T-helper 2 cell treated with Interferon-gamma antibody and Interleukin-4, amounts not matched to agents 5 μg/mL and 100 μg/mL, for 36 hours (primary cell): ENCODE measurements at places on chromosomes 6 and 20.

DNA sequence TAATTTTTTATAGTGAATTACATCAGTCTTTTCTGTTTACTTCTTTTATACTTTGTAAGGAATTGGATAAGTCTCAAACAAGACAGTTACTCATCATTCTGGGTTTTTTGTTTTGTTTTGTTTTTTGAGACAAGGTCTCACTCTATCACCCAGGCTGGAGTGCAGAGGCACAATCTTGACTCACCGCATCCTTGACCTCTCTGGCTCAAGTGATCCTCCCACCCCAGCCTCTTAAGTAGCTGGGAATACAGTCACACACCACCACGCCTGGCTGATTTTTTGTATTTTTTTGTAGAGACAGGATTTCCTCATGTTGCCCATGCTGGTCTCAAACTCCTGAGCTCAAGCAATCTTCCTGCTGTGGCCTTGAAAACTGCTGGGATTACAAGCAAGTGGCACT, 524.3 kb downstream of the EYS start:
- no peaks in the 10 kb centered on the region for H3K4me1 ChIP-seq
- H3K36me3 ChIP-seq: no peaks in the 10 kb centered on the region
- H3K4me3 ChIP-seq: no peak overlapping the region
- no peak for DNase-seq
- no peak overlapping the region for H3K27ac ChIP-seq
- H3K27me3 ChIP-seq: no peaks in the 10 kb centered on the region

- DNase-seq: no peak
- no peaks in the 10 kb centered on the region for H3K27me3 ChIP-seq
- H3K4me1 ChIP-seq: no peaks in the 10 kb centered on the region
- H3K36me3 ChIP-seq: no peaks in the 10 kb centered on the region
- no peak overlapping the region for H3K27ac ChIP-seq
- H3K4me3 ChIP-seq: no peak overlapping the region
These were observed 540.1 kb downstream of the MAFB start for GRCh38 chr20:40148886-40149285.

GRCh38 chr6:168309183-168309582, 10.4 kb downstream of the DACT2 start:
- DNase-seq: no peak
- H3K27me3 ChIP-seq: peaks cover 4% of the 10 kb centered on the region
- H3K27ac ChIP-seq: no peak overlapping the region
- H3K36me3 ChIP-seq: no peaks in the 10 kb centered on the region

DNA sequence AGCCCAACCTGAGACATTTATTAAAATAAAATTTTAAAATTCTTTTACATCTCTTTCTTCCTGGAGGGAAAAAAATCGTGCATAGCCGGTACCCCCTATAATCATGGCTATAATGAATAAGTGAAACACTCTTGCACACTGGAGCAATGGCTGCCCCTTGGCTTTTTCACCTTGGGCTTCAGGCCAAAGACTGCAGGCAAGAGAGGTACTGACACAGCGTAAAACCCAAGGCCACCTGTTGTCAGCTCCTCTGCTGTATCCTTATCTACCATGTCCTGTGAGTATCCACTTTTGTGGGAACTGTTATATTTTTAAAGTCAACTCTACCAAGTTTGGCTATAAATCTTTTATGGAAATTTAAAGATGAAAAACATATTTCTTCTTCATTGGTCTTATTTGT, 23.0 kb upstream of the LY86 start:
- peaks cover 20% of the 10 kb centered on the region for H3K4me1 ChIP-seq
- H3K27me3 ChIP-seq: peaks cover 9% of the 10 kb centered on the region
- H3K27ac ChIP-seq: no peak overlapping the region
- no peak for DNase-seq
- H3K4me3 ChIP-seq: no peak overlapping the region

GRCh38 chr6:42025066-42025844, 25.1 kb upstream of the TAF8 start:
- no peak overlapping the region for H3K4me3 ChIP-seq
- no peaks in the 10 kb centered on the region for H3K27me3 ChIP-seq
- peaks cover 72% of the 10 kb centered on the region for H3K4me1 ChIP-seq
- DNase-seq: no peak

- H3K27ac ChIP-seq: no peak overlapping the region
- H3K4me1 ChIP-seq: no peaks in the 10 kb centered on the region
- no peaks in the 10 kb centered on the region for H3K36me3 ChIP-seq
These were observed 49.9 kb downstream of the GJA1 start for GRCh38 chr6:121485359-121485811.

- no peak overlapping the region for H3K4me3 ChIP-seq
- H3K4me1 ChIP-seq: peaks cover 16% of the 10 kb centered on the region
- DNase-seq: no peak
- H3K27ac ChIP-seq: peak overlapping the region; percentile 12
These were observed 111.9 kb downstream of the TRIM27 start for GRCh38 chr6:28811873-28812272.

- no peaks in the 10 kb centered on the region for H3K36me3 ChIP-seq
- no peak overlapping the region for H3K27ac ChIP-seq
- H3K27me3 ChIP-seq: no peaks in the 10 kb centered on the region
- H3K4me3 ChIP-seq: no peak overlapping the region
These were observed 246.0 kb upstream of the ECI2 start for GRCh38 chr6:4381381-4381780.

DNA sequence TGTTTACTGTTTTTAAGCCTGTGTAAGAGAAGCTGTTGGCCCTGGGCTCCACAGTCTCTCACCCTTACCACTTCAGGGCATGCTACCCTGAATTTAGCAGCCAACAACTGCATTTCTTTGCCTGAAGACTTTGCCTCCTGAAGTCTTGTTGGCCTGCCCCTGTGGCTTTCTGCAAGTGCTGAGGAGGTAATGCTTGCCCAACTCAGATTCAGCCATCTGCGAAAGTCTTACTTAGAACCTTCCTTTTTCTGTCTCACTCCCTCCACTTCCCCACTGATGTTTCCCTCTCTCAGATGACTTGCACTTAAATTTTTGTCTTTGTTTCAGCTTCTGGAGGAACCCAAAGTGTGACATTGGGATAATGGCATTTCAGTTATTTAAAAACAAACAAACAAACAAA, 11.8 kb upstream of the IBTK start:
- H3K4me1 ChIP-seq: no peaks in the 10 kb centered on the region
- H3K27ac ChIP-seq: no peak overlapping the region
- DNase-seq: no peak
- no peak overlapping the region for H3K4me3 ChIP-seq
